CD8-positive, alpha-beta memory T cell (primary cell): ENCODE measurements at places on chromosomes 6 and 20. TPM values are rescaled to one million over a fixed set of nuclear protein-coding genes. Genes with fewer than 3 reads are reported as not detected.

Gene TMEM217
- 0.44 TPM for polyA plus RNA-seq

Gene PRR18
- not detected for polyA plus RNA-seq

Gene FERMT1
- not detected for polyA plus RNA-seq

Gene SPTLC3
- 1.7 TPM for polyA plus RNA-seq

Gene POPDC3
- not detected for polyA plus RNA-seq

Gene SMLR1
- polyA plus RNA-seq = not detected

Gene TCF21
- not detected for polyA plus RNA-seq

Gene AKAP7
- 17.3 TPM for polyA plus RNA-seq

- no peak for DNase-seq
Observed at GRCh38 chr6:1906609-1907008, 296.9 kb downstream of the FOXC1 start.

DNA sequence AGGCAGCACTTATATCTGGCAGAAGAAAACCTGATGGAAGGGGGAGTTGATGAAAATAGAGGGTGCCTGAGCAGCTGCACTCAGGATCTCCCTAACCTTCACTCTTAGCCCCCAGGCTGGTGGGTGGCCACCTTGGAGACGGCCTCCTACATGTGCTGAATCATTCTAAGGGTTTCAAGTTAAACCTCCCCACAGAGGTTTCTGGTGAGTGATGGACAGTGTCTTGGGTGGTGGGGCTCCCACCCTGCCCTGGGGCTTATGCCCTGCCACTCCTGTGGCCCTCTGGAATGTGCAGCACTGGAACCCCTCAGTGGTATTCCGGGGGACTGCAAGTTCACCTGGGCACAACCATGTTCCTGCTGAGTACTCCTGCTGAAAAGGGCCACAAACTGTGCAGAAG, 357.2 kb downstream of the CD83 start:
- DNase-seq = no peak
